ENCODE measurements at places on chromosomes 16 and 17.

DNA sequence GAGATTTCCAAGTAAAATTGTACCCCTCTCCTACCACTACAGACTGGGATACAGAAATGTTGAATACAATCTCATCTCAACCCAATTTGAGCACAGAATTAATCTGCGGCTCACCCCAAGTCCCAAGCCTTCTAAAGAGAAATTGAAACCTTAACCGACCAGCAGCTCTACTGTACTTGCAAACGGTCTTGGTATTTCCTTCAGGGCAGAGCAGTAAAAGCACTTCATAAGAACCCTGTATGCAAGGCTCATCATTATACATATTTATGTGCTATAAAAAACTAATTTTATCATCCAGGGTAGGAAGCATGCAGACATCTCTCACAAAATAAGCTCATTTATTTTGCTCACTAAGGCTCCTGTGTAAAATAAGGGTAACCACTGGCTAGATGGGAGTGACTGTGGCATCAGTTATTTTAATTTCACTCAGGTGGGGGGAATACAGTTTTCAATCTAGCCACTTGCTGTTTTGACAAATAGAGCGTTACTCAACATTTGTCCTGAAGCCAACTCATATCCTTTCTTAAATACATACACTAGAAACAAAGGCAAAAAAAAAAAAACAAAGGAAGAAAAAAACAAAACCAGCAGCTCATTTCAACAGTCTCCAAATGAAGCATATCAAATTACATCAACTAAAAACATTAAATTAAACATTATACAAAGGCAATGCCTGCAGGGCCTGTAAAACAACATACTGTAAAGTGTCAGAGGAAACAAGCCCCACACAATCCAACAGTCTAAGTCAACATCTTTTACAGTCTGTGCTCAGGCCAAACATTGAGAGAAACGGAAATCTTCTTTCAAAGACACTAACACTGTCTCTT is 65.0 kb downstream of the PARN start:
- no peak for DNase-seq

GRCh38 chr17:45427181-45427835 is 5.4 kb downstream of the ARHGAP27 start:
- DNase-seq = no peak

DNA sequence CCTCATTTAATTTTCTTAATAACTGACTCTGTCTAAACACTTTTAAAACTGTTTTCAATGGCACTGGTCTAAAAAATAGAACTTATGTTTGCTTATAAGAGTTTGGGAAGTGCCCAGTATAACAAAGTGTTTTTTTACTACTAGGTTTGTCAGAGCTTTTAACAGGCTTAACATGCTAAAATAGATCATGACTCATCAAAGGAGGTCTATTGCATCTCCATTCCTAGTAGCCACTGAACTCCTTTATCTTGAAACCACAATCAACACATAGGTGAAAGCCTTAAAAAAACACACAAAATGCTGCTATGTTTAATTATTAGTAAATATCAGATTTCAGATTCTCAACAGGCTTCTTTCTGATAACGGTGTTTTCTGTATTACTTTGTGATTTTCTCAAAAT is 196.4 kb upstream of the KIF2B start:
- DNase-seq = no peak

GRCh38 chr17:28204751-28205150 is 114.2 kb upstream of the TMEM97 start:
- DNase-seq = no peak

- DNase-seq = no peak
Measured at GRCh38 chr17:34750004-34750403, 170.6 kb downstream of the TMEM132E start.

Measured in esophagus squamous epithelium (tissue), 5 donors.